SK-N-SH treated with all-trans-retinoic acid at 6 μM for 48 hours (cell line): ENCODE measurements at places on chromosomes 16 and 17.
A peak's percentile ranks its signal among the peaks of the same experiment; 100 is the strongest.

- ATAC-seq, result no peak
Observed at GRCh38 chr16:70575376-70575775, 51.8 kb downstream of the SF3B3 start.

DNA sequence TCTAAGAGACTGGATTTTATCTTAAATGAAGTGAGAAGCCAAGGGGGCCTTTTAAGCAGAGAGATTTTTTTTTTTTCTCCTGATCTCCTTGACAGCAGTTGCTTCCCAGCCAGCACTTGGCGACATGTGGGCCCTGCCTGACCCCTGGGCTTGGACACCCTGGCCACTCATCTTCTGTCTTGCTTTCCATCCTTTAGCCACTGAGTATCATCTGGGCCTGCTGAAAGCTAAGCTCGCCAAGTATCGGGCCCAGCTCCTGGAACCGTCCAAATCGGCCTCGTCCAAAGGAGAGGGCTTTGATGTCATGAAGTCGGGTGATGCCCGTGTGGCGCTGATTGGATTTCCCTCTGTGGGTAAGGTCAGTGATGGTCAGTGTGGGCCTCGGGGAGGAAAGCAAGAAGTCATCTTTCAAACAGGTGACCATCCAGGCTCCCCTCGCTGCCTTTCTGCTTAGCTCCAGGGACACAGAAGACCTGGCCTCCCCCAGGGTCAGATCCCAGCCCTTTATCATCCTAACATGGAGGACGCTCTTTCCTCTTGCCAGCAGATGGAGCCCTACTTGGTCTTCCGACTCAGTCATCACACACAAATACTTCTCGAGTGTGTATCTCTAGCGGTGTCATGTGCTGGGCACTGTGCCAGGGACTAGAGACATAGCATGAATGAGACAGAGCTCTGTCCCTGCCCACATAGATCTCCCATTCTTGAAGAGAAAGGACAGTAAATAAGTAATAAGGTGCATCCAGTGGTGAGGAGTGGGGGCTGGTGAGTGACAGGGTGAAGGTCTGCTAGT, 6.1 kb downstream of the DRG2 start:
- ATAC-seq, result peak; percentile 79

DNA sequence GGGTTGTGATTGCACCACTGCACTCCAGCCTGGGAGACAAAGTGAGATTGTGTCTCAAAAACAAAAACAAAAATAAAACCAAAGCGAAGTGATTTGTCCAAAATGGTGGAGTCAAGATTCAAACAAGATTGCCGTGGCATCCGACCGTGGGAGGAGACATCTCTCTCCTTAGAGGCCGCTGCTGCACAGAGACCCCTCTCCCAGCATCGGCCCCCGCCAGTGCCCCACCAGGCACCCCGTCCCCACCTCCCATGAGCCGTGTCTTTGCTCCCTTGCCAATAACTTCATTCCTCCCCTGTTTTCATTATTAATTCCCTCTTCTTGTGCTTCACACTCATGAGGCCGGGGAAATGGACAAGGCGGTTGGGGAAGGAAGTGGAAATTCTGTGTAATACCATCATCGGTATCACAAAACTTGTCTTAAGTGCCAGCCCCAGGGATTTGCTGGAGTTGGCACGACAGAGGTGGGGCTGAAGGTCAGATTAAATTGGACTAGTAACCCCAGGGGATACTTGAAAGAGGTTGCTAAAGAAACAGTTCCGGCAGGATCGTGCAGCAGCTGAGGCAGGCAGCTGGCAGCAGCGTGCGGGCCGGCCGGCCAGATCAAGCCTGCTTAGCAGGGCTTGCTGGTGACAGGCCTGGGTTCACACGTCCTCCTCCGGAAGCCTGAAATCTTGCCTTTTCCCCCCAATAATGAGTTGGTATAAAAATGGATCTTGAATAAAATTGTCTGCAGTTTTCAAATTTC, 66.8 kb downstream of the RTN4RL1 start:
- no peak for ATAC-seq

DNA sequence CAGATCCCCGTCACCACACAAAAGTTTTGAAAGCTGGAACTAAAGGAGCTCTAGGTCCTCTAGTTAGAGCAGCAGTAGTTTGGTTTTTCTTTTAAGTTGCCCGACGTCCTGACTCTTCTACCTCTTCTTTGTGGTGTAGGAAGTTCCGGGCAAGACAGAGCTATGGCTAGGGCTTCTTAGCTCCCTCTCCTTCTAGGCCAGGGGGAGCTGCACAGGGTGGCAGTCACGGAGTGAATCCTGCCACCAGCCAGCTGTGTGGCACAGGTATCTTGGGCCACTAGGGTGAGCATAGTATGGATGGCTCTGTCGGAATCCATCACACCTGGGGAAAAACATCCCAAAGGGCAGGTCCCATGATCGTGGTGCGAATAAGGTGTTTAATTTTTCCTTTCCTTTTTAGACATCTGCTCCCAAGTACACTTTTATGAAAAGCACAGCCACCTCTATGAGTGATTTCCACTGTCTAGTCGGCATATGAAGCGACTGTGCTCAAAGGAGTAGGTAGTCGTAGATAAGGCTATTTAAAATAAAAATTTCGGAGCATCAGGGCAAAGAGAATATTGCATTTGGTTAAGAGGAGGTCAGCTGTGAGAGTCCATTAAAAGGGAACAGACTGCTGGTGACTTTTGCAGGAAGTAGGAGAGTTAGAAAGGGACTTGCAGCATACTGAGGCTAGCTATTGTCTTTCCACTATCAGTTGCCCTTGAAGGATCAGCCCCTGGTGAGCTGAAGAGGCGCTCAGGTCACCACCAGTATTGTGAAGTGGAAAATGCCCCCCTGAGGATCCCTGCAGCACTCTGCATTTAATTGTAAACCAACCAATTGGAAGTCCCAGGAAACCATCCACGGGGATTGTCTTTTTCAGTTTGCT, 2.1 kb downstream of the PRKCA start:
- ATAC-seq, result peak; percentile 66

DNA sequence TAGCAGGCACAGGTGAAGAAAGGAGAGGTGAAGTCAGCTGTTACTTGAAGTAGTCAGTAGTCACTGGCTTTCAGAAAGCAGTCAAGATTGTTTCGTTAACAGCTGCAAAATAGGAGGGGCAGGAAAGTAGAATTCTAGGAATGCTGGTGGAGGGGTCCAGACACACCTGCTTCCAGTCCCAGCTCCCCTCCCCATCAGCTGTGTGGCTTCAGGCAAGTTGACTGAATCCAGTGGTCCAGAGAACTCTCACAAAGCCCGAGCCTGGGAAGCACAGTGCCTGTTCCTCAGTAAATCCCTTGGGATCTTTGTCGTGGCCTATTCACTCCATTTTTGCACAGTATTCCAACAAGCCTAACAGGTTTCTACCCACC, 4.6 kb upstream of the SOCS1 start:
- ATAC-seq, result no peak

DNA sequence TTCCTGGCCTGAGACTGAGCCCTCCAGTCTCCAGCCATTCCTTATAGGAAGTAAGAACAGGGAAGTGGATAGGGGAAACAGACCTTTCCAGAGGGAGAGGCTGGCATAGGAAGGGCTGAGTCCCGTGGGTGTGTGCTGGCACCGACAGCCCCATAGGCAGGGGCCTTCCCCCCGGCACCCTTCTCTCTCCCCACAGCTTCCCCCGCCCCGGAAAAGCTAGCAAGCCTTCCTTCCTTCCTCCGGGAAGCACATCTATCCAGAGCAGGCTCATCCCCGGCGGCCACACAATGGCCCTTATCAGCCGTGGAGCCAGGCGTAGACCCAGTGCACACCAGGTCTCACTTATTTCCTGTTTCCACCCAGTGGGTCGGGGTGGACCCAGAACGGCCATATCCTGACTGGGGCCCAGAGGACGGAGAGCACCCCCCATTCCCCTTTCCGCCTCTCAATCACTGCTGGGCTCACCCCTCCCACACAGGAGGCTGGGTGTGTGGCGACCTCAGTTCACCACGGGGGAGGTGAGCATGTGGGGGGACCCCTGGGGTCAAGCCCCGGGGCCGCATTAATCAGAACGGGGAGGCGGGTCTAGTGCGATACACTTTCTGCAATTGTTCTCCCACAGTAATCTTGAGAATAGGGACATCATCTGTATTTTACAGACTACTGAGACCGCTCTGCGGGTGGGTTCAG, 950 bp upstream of the MYO1C start:
- ATAC-seq, result no peak

- no peak for ATAC-seq
Observed at GRCh38 chr17:4045487-4045886, 81.2 kb upstream of the ATP2A3 start.

DNA sequence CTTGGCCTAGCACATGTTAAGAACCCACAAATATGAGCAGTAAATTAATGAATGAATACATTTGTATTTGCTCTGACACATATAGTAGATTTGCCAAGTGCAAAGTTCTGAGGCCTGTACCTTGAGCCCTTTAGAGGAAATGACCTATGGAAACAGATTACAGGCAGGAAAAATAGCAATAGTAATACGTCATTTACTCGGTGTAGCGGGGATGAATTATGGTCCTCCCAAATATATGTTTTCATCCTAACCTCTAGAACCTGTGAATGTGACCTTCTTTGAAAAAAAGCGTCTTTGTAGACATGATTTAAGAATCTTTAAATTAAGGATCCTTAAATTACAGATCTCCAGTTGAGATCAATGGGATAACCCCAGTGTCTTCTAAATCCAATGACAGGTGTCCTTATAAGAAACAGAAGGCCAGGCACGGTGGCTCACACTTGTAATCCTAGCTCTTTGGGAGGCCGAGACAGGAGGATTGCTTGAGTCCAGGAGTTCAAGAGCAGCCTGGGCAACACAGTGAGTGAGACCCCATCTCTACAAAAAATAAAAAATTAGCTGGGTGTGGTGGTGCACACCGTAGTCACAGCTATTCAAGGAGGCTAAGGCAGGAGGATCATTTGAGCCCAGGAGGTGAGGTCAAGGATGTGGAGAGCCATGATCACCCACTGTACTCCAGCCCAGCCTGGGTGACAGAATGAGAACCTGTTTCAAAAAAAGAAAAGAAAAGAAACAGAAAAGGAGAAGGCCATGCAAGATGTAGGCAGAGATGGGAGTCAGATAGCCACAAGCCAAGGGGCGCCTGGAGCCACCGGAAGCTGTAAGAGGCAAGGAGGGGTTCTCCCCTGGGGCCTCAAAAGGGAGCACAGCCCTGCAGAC, 5.1 kb upstream of the ITPRIPL2 start:
- no peak for ATAC-seq

DNA sequence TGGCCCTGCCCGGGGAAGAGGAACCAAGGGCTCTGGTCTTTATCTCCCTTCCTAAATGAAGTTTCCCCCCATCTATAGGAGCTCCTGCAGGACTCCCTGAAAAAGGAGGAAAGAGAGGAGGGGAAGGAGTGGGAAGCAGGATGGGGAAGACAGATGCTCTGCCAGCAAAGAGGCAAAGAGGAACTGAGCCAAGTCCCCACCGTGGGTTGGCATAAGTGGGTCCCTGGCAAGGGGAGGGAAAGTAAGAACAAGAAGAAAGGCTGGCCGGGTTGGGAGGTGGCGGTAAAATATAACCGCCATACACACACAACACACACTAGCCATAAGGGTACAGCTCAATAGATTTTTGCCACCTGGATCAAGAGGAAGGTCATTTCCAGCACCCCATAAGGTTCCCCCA, 6.1 kb upstream of the EIF1 start:
- ATAC-seq, result no peak

GRCh38 chr17:44557651-44558285, 484 bp downstream of the FZD2 start:
- ATAC-seq, result peak; percentile 50

- ATAC-seq, result no peak; the same call in 2 of the 3 replicates
Observed at GRCh38 chr16:86319585-86320236, 190.6 kb upstream of the FOXF1 start.

- no peak for ATAC-seq
Observed at GRCh38 chr17:17626151-17626805, 34.8 kb upstream of the PEMT start.

DNA sequence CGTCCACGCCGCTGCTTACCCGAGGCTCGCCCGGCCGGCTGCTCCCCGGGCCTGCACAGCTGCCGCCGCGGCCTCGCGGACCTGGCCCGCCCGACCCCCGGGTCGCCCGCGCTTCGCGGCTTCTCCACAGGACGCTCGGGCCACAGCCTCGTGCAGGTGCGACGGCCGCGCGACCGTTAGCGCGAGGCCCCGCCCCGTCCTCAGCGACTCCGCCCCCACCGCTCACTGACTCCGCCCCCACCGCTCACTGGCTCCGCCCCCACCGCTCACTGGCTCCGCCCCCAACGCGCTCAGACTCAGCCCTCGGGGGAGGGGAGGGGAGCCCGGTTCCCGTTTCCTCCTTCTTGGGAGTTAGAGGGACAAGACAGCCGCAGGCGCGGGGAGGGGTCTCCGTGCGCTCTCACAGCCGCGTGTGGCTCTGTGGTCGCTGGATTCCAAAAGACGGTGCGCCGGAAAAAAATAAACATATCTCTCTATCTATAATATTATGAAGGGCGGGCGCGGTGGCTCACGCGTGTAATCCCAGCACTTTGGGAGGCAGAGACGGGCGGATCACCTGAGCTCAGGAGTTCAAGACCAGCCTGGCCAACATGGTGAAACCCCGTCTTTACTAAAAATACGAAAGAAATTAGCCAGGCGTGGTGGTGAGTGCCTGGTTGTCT, at the start of gene MEIOB:
Gene MEIOB (minus strand): TSS at position 191 of the 662 bp plus-strand sequence. CDS start 3,989 bp downstream, outside the sequence.
- peak; percentile 78 for ATAC-seq

DNA sequence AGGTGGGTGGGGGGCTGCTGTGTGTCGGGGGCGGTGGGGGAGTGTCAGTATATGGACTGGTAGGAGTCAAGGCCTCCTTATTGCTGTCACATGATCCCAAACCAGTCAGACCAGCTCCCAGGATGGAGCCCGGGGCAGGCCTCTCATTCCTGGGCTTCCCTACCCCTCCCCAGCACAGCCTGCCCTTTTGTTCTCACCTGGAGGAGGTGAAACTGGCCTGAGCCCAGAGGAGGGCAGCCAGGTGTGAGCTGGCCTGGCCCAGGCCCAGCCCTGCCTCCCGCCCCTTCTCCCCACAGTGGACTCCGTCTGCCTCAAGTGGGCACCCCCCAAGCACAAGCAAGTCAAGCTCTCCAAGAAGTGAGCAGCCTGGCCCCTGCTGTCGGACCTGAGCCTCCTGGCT, 4.6 kb downstream of the PRSS8 start:
- ATAC-seq, result no peak

DNA sequence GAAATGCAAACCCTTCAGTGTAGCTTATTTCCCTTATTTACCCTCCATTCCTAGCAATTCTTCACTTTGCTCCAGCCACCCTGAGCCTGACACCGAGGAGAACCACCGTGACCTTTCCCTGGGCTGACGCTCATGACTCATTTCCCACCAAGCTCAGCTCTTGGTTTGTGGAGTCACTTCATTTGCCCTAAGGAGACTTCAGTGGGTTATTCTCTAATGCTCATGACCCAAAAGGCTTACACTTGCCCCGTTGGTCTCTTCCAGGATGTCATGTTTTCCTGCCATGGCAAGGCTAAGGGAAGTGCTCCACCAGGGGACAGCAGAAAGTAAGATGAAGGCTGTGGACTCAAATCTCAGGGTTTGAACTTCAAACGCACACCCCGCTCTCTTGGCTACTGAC, 161.0 kb downstream of the CBLN1 start:
- no peak for ATAC-seq

GRCh38 chr16:50419116-50419515, 50.3 kb upstream of the BRD7 start:
- ATAC-seq, result no peak

- ATAC-seq, result 0 out of 3 replicates have a peak, but pooled peaks have one; percentile 8
Observed at GRCh38 chr17:2705263-2705662, 6.3 kb downstream of the CLUH start.
